ENCODE measurements at places on chromosomes 2 and 18. TPM values are rescaled to one million over a fixed set of nuclear protein-coding genes. Genes with fewer than 3 reads are reported as not detected.
A peak's percentile ranks its signal among the peaks of the same experiment; 100 is the strongest.

GRCh38 chr2:19554520-19554919 lies 196.1 kb upstream of the OSR1 start:
- peaks cover 1% of the 10 kb centered on the region for H3K4me1 ChIP-seq
- peaks cover 40% of the 10 kb centered on the region for H3K27me3 ChIP-seq
- H3K27ac ChIP-seq, result no peak overlapping the region
- H3K36me3 ChIP-seq, result no peaks in the 10 kb centered on the region
- DNase-seq, result no peak

DNA sequence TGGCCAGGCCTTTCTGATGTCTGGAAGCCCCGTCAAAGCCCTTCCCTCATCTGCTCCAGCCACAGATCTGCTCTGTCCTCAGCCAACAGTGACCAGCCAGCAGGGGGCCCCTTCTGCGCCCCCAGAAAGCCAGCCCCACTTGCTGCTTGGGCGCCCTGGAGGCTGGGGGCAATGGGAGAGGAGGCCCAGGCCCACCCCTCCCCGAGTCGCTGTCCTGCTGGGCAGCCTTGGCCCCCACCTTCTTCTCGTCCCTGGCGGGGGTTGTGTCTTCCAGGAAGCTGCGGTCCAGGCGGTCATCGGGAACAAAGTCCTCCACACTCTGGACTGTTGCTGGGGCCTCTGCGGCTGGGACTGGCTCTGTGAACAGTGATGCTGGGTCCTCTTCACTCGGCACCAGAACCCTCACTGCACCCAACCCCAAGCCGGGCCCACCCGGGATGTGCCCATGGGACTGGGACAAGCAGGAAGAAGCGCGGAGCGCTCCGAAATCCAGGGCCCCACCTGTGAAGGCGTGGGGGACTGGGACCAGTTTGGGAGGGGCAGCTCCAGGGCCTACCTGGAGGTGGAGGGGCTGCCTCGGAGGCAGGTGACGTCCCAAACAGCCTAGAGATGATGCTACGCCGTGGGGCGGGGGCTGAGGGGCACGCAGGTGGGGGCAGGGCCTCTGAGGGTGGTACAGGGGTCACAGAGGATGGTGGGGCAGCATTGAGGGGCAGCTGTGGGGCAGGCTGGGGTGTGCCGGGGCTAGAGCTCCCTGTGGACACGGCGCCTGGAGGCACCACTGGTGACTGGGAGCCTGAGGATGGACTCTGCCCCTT lies 257.6 kb downstream of the ANKRD30B start:
- H3K36me3 ChIP-seq, result no peaks in the 10 kb centered on the region
- no peak overlapping the region for H3K27ac ChIP-seq
- H3K4me1 ChIP-seq, result no peaks in the 10 kb centered on the region
- H3K27me3 ChIP-seq, result no peaks in the 10 kb centered on the region

DNA sequence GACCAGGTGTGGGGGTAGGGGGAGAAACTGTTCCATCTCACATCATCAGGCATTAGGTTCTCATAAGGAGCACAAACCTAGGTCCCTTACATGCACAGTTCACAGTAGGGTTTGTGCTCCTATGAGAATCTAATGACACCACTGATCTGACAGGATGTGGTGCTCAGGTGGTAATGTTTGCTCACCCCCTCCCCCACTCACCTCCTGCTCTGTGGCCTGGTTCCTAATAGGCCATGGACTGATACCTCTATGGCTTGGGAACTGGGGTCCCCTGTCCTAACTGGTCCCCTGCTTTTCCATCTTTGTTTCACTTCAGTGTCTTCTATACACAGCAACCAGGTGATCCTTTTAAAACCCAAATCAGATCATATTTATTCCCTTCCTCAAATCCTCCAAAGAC lies 267.8 kb downstream of the TNS1 start:
- peaks cover 17% of the 10 kb centered on the region for H3K27me3 ChIP-seq
- H3K27ac ChIP-seq, result no peak overlapping the region
- peaks cover 12% of the 10 kb centered on the region for H3K4me1 ChIP-seq
- H3K36me3 ChIP-seq, result peaks cover 9% of the 10 kb centered on the region

- H3K27me3 ChIP-seq, result peaks cover 14% of the 10 kb centered on the region
- no peak within 1 kb of the TSS for H3K27ac ChIP-seq
- no peak for DNase-seq
- H3K36me3 ChIP-seq, result peaks cover 3% of the 10 kb centered on the region
- no peak within 1 kb of the TSS for H3K4me3 ChIP-seq
These were observed at the start of gene SCN3A for GRCh38 chr2:165203689-165204559. SCN3A (minus strand) TSS chr2:165204050; CDS start chr2:165176394, 27,656 bp downstream.

DNA sequence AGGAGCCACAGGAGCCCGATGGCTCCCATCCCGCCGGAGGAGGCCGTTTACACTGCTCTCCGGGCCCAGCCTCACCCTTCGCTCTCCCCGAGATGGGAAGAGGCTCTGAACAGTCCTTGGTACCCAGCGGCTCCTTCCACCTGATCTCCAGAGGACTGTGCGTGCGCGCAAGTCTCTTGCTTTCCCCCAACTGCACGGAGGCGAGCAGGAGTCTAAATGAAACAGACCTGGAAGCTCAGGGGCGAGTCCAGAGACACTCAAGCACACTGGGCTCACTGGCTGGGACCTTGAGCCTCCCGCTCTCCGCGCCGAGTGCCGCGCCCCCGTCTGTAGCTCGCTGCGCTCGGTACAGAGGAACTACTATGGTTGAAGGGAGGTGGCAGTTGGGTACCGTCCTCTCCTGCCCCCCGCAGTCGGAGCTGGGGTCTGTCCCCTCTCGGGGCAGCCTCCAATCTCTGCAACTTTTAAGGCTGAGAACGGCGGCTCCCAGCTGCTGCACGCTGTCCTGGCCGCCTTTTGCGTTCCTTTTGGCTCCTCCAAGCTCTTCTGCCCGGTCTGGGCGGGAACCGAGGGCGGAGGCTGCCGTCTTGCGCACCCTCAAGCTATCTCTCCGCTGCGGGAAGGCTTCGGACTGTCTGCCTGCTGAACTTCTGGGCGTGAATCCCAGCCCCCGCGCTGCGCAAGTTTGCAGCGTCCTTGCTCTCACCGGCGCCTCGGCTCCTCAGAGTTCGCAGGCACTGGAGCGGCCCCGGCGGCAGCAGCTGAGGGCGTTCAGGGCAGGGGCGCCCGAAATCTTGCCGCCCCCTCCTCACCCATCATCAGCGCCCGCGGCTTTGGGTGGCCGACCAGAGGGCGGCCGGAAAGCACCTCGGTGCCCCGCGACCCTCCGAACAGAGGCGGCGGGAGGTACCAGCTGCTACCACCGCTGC lies 491 bp downstream of the ALK start:
- H3K36me3 ChIP-seq, result peaks cover 2% of the 10 kb centered on the region
- H3K4me1 ChIP-seq, result peaks cover 4% of the 10 kb centered on the region
- H3K4me3 ChIP-seq, result peak overlapping the region; percentile 75

The WDR7 gene
- 47.0 TPM for total RNA-seq

DNA sequence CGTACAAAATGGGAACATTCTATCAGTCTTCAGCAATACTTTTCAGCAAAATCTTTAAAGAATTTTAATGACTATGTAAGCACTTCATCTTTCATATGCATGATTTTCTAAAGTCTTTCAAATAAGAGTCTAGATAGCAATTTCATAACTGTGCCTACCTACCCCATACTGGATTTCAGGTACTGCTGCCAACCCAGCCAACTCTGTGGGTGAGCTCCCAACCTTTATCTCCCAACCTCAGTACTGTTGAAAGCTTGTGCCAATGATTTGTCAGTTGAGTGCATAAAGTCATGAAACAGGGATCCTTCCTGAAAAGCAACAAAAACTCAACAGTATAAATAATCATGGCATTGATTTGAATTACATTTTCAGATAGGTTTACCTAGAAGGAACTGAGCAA lies 296.9 kb downstream of the PID1 start:
- H3K4me3 ChIP-seq, result no peak overlapping the region
- no peaks in the 10 kb centered on the region for H3K4me1 ChIP-seq
- H3K36me3 ChIP-seq, result no peaks in the 10 kb centered on the region
- no peaks in the 10 kb centered on the region for H3K27me3 ChIP-seq

- peaks cover 37% of the 10 kb centered on the region for H3K4me1 ChIP-seq
- no peak for DNase-seq
- no peaks in the 10 kb centered on the region for H3K27me3 ChIP-seq
- peak overlapping the region; percentile 57 for H3K27ac ChIP-seq
- H3K36me3 ChIP-seq, result peaks cover 4% of the 10 kb centered on the region
- H3K4me3 ChIP-seq, result peak overlapping the region; percentile 3
These were observed 187.4 kb downstream of the BCL2 start for GRCh38 chr18:63131959-63132818.

The TUBA4B gene
- total RNA-seq, result not detected

The CAPN14 gene
- 0.18 TPM for total RNA-seq
